AG20443 (cell line): ENCODE measurements at places on chromosomes 3 and 15.
A peak's percentile ranks its signal among the peaks of the same experiment; 100 is the strongest.

GRCh38 chr3:46538803-46539442 lies 27.2 kb downstream of the LRRC2 start:
- DNase-seq, result peak; percentile 78

DNA sequence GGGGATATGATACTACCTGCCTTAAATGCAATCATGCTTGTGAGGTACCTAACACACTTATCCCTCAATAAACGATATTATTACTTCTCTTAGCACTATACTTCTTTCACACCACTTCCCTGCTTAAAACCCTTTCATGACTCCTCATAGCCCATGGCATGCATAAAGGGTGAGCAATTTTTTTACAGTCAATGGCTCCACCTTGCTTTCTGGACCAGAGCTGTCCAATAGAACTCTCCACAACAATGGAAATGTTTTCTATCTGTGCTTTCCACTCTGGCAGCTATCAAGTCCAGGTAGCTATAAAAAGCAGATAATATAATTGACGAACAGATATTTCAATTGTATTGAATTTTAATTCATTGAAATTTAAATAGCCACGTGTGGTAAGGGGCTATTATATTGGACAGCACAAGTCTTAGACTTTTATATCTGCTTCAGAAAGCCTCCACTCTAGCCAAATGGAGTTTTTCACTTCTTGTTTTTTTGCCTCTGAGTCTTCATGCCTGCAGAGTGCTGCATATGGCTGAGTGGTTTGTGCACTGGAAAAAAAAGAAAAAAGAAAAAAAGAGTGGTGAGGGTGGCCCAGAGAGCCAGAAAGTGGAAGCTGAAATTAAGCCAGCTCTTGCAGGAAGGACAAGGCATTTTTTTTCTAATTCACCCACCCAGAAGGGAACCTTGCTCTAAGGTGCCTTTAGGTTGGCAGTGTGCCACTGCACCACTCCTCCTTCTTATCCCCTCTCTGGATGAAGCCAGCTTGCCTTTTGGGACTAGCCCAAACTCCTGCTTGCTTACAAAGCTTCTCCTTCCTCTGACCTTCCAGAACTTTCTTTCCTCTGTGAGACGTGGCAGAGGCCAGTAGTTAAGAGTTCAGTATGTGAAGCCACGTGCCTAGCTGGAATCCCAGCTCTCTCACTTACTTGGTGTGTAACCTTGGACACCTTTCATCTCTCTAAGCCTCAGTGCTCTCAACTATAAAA lies 239.0 kb upstream of the LRTM1 start:
- DNase-seq, result no peak

- no peak for DNase-seq
Measured at GRCh38 chr15:31584195-31584594, 257.6 kb downstream of the KLF13 start.

GRCh38 chr15:62895905-62896316 lies 146.6 kb upstream of the TPM1 start:
- no peak for DNase-seq

GRCh38 chr3:46465196-46465520 lies 453 bp upstream of the LTF start:
- DNase-seq, result no peak
